CD8-positive, alpha-beta T cell (primary cell): ENCODE measurements at places on chromosomes 7 and 10.

- DNase-seq, result no peak
Observed at GRCh38 chr7:41847606-41848005, 144.7 kb upstream of the INHBA start.

DNA sequence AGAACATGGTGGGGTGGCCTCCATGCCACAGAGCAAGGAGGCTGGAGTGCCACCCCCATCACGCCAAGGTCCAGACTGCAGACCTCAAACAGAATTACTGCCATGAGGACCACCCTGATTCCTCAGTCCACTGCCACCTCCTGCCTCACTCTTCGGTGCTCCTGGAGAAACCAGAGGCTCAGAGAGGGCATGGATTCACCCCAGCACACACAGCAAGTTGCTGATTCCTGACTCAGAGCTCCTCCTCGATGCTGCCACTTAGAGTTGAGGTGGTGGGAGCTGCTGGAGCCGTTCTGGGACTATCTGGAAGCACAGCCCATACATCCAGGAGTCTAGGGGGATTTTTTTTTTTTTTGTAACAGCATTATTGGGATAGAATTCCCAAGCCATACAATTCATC is 22.0 kb upstream of the MYL10 start:
- DNase-seq, result no peak

- no peak for DNase-seq
Observed at GRCh38 chr7:108203537-108203936, 73.4 kb upstream of the LAMB4 start.

- no peak for DNase-seq
Observed at GRCh38 chr10:116810895-116811294, 38.4 kb upstream of the ENO4 start.

- no peak for DNase-seq
Observed at GRCh38 chr7:151861881-151862280, 15.0 kb downstream of the PRKAG2 start.
